Esophagus muscularis mucosa (tissue), 4 donors: ENCODE measurements at places on chromosomes 2 and 18. TPM values are rescaled to one million over a fixed set of nuclear protein-coding genes. Genes with fewer than 3 reads are reported as not detected.

DNA sequence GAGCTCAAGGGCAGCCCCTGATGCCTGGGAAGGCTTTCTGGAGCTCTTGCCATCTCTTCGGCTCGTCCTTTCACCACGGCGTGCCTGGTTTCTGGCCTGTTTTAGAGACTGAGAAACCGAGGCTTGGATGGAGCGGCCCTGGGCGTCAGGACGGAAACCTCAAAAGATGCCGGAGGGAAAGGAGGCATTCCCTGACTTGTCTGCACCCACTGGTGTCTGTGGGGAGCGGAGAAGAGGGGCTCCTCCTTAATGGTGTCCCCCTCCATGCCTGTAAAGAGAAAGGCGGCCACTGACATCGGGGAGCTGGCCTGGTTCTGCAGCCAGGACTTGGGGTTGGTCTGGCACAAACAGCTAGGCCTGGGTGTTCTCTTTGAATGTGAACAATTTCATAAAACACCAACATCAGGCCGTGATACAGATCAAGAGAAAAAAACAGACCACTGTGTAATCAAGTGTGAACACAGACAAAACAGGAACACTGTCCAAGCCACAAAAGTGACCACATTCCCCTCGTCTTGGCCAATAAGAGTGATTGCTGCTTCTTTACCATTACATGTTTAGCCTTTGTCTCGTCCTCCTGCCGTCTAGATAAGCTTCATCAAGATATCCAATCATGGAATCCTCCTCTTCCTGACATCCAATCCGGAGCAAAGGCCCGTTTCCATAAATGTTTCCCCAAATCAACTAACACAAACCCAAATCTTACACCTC lies 633 bp upstream of the ILKAP start:
- H3K36me3 ChIP-seq, result no peaks in the 10 kb centered on the region
- H3K27me3 ChIP-seq, result no peaks in the 10 kb centered on the region
- peaks cover 27% of the 10 kb centered on the region for H3K4me1 ChIP-seq
- H3K4me3 ChIP-seq, result peak overlapping the region; percentile 95
- DNase-seq, result no peak
- H3K27ac ChIP-seq, result peak overlapping the region; percentile 92

Gene EFR3B
- 0.65 TPM for total RNA-seq

GRCh38 chr2:240983361-240983995 lies 14.9 kb upstream of the SNED1 start:
- no peak overlapping the region for H3K4me3 ChIP-seq
- peaks cover 6% of the 10 kb centered on the region for H3K4me1 ChIP-seq
- H3K36me3 ChIP-seq, result no peaks in the 10 kb centered on the region
- H3K27me3 ChIP-seq, result no peaks in the 10 kb centered on the region

Gene G6PC2
- not detected for total RNA-seq

Gene TUBB8B
- total RNA-seq, result not detected

- H3K4me1 ChIP-seq, result peaks cover 83% of the 10 kb centered on the region
- H3K27me3 ChIP-seq, result no peaks in the 10 kb centered on the region
- no peaks in the 10 kb centered on the region for H3K36me3 ChIP-seq
Measured at GRCh38 chr2:223936862-223937326, 8.2 kb downstream of the WDFY1 start.

DNA sequence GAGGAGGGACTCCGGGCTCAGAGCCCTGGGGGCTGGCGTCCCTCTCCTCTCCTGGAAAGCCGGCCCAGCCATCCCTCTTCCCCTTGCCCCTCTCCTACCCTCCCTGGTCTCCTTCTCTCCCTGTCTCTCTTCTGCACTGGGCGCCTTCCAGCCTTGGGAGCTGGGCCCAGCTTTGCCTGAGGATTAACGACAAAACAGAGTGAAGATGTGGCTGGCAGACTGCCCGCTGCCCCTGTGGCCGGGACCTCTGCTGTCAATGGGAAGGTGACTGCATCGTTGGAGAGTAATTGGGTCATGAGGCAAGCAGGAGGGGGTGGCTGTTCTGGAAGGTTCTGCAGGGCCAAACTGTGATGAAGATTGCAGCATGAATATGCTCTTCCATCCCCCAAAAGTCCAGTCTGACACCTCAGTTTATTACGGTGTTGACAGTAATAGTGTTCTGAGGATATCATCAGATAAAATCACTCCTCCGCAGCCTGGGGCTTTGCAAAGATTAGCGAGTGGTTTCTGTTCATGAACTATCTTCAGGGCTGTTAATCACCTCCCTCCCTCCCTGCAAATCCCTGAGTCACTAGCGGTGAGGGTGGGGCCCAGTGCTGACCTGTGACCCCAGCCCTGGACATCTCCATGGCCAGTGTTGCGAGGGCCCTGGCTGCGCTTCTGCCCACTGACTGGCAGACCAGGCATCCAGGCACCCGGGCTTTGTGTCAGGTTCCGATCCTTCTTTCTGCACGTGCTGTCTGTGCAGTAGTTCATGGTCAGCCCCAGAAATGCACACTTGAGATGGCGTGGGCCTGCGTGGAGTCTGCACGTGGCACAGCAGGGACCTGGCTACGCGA lies 23.0 kb downstream of the RTP5 start:
- peaks cover 14% of the 10 kb centered on the region for H3K4me1 ChIP-seq
- H3K4me3 ChIP-seq, result no peak overlapping the region
- no peaks in the 10 kb centered on the region for H3K36me3 ChIP-seq
- H3K27ac ChIP-seq, result no peak overlapping the region

DNA sequence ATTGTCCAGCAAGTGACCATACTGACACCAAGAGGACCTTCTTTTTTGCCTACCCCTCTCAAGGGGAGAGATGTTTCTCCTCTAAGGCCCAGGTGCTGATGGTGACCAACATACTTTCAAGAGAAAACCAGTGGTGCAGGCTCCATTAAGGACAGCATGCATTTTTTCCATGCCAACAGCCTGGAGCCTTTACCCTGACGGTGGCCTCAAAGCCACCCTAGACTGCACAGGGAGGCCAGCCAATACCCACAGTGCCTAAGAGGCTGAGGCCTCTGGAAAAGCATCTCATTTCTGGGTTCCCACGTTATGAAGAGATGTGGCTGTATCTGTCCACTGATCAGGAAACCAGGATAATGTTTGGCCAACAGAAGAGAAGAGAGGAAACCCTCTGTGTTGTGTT lies 19.3 kb downstream of the SPRED2 start:
- no peak overlapping the region for H3K27ac ChIP-seq
- no peak for DNase-seq
- no peaks in the 10 kb centered on the region for H3K27me3 ChIP-seq

GRCh38 chr2:3265471-3265870 lies 112.1 kb downstream of the EIPR1 start:
- H3K27ac ChIP-seq, result no peak overlapping the region
- DNase-seq, result no peak
- H3K4me3 ChIP-seq, result no peak overlapping the region
- H3K27me3 ChIP-seq, result no peaks in the 10 kb centered on the region

- no peak overlapping the region for H3K27ac ChIP-seq
- H3K4me1 ChIP-seq, result no peaks in the 10 kb centered on the region
- H3K4me3 ChIP-seq, result no peak overlapping the region
- no peaks in the 10 kb centered on the region for H3K36me3 ChIP-seq
Measured at GRCh38 chr2:194253528-194254259, 1403.3 kb upstream of the SLC39A10 start.
